ENCODE measurements at places on chromosomes 1 and 21.
A peak's percentile ranks its signal among the peaks of the same experiment; 100 is the strongest.

DNA sequence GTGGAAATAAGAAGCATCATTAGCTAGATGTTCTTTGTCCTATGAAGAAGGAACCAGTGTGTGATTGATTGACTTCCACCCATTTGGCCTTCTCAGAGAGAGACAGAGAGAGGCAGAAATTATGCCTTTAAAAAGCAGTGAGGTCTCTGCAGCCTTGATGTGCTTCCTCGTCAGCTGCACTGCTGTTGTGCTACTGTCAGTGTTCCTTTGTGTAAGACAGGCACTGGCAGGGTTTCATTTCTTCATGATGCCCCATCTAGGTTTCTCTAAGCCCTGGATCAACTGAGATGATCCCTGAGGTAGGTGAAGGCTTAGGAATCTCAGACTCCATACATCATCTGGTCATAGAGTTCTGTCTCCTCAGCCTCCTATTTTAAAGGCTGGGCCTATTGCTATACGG lies 34.9 kb downstream of the GPR3 start:
- no peak for DNase-seq

DNA sequence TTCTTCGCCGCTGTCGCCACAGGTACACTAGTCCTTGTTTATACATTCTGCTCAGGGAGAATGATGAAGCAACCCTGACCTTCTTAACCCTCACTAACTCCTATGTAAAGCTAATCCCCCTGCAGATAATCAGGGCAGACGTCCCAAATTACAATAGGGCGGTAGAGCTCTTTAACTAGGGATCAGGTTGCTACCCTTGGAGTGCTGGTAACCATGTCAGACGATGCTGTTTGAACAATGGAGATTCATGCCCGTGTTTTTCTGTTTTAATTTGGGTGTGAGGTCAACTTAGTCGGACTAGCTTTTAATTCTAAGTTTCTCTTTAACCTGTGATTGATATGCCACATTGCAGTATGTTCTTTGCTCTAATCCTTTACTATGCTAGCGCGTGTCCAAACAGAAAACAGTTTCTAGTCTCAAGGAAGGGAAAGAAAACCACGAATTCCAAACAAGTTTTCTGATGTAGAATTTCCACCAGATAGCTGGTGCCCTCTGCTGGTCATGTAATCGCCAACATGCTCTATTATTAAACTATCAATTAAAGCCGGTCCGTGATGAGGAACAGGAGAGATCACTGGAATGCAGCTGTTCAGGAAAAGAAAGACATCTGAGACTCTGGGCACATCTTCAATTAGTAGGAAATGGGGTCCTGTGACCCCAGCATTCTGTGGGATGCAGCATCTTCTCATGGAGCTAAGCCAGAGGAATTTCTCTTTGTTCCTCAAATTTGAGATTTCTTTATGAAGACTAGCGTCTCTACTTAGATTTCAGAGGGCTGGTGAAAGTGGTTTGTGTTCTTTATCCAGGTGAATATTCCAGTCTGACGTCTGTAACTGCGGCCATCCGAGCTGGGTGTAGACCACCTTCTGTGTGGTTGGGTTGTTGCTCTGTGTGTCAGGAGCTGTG lies 18.3 kb upstream of the VAMP3 start:
- DNase-seq = peak; percentile 65

DNA sequence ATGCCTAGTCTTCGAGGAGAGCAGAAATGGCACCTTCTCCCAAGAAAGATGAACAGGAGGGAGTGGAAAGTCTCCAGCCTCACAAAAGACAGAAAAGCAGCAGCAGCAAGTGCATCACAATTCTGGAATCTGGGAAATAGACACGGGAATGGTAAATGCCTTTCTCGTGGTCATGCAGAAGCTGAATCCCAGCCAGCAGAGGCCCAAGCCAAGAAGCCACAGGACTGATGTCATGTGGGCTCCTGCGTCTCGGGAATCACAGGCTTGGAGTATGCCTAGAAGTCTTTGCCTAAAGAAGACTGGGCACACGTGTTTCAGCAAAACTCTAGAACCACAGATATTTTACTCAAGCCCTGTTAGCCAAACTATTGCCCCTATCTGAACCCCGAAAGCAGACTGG lies 260.3 kb upstream of the PLD5 start:
- DNase-seq = no peak

- no peak for DNase-seq
Measured at GRCh38 chr1:93979718-93980319, 70.6 kb upstream of the GCLM start.

GRCh38 chr1:79386730-79387129 lies 380.2 kb upstream of the ADGRL4 start:
- DNase-seq = no peak

GRCh38 chr1:215594640-215595039 lies 27.5 kb downstream of the KCTD3 start:
- no peak for DNase-seq

DNA sequence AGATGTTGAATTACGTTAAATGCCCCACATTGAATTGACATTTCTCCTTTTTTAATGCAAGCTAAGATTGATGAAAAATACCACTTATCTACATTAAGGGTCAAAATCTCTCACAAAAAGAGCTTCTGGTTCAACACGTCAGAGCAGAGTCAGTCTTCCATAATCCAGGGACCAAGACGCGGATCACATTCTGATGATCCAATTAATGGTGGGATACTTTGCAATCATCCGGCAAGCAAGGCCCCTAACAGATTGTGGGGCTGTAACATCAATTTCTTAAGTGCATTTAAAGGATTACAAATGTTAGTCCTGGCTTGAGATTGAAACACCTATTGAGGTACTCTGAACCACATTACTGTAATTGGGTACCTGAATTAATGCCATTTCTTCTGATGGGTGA lies 120.2 kb upstream of the ESRRG start:
- DNase-seq = no peak

DNA sequence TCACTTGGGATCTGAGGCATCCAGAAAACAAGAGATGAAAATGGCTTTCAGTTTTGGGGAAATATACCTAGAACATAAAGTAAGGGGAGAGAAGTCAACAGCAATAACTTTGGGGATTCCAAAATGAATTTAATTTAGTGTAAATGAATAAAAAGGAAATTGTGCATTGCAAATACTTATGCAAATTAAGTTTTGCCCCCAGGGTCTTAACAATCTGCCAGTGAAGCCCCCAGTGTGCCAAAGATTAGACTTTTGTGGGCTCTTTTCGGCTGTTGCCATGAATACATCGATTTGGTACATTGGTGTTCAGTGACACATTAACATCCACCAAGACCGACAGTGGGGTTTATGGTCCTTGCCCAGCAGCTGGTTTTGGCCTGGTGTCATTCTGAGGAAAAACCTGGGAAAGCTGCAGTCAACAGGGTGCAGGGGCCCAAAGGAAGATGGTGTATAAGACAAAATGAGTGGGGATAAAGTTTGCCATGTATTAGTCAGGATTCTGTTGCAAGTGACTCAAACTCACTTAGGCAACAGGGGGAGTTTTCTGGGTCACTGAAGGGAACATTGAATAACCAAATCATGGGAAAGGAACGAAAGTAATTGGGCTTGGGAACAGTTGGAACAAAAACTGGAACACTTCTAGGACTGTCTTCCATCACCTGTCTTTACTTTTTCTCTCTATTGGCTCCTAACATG lies 30.2 kb upstream of the IGSF3 start:
- no peak for DNase-seq

- no peak for DNase-seq
Measured at GRCh38 chr1:16244650-16245285, 7.8 kb upstream of the CPLANE2 start.

GRCh38 chr1:44040846-44041245 lies 9.6 kb upstream of the SLC6A9 start:
- no peak for DNase-seq

GRCh38 chr1:167854184-167854583 lies 59.8 kb downstream of the ADCY10 start:
- DNase-seq = no peak

DNA sequence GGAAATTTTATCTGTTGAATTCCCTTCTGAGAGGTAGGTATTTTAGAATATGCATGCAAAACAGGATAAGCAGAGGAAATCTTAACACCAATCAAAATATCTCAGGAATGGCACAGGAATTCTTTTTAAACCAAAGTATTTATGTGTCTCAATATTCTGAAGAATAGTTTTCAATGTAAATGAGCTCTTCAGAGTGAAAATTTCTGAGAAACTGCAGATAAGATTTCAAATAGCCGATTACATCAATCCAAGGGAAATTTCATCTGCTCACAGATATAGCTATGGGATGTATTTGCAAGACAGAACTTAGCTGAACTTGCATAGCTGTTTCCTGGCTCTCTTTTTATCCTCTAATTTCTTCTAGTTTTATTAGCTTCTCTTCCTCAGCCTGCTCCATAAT lies 209.5 kb downstream of the GRIK1 start:
- DNase-seq = no peak

DNA sequence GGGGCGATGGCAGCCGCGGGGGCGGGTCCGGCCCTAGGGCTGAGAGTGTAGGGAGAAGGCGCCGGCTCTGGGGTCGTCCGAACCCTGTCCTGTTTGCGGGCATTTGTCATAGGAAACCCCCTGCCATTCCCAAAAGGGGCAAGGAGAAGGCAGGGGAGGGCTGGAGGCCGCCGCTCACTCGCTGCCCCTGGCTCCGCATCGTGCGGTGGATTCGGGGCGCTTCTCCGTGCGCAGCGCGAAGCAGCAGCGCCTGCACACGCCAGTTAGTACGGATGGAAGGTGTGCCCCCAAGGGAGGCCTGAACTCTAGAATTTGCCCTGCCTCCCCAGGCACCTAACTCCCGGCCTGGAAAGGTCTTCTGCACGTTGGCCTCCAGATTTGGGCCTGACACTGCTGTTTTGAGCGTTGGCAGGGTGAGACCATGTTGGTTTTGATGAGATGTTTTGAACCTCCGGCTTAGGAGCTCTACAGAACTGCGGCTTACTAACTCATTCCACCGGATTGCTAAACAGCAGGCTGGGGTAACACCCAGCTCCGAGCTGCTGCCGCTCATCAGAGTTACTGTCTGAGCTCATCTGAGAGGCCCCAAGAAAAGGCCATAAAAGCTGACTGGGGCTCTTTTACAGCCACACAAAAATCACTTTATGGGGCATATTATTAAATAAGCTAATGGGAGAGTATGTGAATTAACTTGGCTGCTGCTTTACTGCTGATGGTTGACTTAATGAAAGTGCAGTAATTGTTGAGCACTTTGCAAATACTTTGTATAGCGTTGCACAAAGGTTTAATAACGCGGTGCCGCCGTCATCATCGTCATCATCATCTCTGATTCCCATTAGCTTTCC lies 987 bp downstream of the GPR137B start:
- DNase-seq = peak; percentile 15

DNA sequence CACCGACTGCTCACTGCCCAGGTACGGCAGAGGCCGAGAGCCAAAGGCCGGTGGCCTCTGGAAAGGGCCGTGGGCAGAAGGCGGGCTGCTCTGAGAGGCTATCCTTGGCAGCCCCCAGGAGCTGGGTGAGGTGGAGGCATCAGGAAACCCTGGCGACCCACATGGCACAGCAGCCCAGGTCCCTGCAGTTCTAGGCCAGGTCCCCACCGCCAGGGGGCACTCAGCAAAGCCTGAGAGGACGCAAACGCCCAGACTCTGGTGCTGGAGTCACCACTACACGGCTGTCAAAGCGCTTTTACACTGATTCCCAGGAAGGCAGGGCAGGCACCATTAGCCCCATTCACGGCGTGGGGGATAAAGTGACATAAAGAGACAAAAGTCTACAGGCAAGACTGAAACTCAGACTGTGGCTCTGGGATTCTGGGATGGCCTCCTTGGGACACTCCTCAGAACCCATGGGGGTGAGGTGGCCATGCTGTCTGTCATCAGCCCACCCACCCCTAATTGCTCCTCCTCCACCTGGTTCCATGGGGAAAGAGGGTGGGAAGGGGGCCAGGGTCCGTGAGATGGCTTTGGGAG lies 4.9 kb downstream of the PLEKHG5 start:
- DNase-seq = peak; percentile 86

DNA sequence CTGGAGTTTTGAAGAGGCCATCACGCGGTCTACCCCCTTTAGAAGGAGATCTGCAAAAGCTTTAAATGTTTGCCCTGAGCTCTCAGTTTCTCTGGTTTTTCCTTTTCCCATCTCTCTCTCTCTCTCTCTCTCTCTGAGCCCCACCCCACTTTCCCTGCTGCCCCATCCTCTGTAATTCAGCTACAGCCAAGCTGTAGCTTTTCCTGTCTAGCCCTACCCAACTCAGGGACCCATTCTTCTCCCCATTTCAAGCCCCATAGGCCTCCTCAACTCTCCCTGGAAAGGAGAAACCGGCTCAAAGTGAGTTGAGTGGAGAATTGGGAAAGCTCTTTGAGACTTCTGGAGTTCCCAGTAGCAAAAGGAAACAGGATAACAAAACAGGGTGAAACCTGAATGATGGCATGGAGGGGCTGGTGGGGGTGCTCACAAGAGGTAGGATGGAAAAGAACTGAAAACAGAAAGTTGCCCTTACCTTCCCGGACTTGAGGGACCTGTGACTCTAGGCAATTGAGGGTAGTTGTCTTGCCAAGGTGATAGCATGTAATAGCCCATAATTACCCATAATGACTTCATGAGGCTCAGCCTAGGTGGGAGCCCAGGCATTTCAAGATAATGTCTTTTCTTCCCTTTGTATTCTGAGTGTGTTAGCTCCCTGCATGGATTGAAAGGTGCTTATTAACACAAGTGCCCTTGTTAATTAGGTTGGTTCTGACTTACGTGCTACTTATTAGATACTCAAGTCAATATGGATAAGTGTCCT lies 84.9 kb downstream of the SLC16A1 start:
- DNase-seq = no peak

GRCh38 chr1:25216123-25216522 lies 16.2 kb downstream of the SYF2 start:
- DNase-seq = no peak

DNA sequence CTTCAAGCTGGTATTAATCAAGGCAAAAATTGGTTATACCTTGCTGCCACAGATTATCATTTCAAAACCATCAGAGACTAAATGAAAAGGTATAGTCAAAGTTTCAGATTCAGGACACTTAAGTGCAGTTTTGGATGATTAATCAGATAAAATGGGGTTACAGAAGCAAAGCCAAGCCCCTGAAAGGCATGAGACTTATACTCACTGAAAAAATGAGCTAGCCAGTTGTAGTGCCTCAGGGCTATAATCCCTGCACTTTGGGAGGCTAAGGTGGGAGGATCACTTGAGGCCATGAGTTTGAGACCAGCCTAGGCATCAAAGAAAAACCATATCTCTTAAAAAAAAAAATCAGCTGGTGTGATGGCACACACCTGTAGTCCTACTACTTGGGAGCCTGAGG lies 15.2 kb downstream of the LRRC40 start:
- no peak for DNase-seq

DNA sequence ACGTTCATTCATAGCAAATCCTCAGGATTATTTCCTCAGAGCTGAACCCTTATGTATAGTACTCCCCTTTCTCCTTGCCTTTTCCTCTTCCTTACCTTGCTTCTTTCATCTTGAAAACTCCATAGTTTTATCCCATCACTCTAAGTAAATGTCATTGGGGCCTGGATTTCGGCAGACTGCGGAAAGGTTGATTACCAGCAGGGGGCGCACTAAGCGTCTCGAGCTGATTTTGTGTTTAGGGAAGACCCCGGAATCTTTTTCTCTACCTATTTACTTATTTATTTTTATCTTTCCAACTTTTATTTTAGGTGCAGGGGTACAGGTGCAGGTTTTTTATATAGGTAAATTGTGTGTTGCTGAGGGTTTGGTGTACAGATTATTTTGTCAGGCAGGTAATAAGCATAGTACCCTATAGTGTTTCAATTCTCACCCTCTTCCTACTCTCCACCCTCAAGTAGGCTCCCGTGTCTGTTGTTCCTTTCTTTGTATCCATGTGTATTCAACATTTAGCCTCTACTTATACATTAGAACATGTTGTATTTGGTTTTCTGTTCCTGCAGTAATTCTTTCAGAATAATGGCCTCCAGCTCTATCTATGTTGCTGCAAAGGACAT lies 11.4 kb upstream of the MTARC1 start:
- DNase-seq = peak; percentile 31

GRCh38 chr1:81406292-81406999 lies 394.3 kb upstream of the ADGRL2 start:
- no peak for DNase-seq
